CD4-positive, alpha-beta T cell treated with Interleukin-17A for 1 hour (primary cell): ENCODE measurements at places on chromosomes 12 and 14.

DNA sequence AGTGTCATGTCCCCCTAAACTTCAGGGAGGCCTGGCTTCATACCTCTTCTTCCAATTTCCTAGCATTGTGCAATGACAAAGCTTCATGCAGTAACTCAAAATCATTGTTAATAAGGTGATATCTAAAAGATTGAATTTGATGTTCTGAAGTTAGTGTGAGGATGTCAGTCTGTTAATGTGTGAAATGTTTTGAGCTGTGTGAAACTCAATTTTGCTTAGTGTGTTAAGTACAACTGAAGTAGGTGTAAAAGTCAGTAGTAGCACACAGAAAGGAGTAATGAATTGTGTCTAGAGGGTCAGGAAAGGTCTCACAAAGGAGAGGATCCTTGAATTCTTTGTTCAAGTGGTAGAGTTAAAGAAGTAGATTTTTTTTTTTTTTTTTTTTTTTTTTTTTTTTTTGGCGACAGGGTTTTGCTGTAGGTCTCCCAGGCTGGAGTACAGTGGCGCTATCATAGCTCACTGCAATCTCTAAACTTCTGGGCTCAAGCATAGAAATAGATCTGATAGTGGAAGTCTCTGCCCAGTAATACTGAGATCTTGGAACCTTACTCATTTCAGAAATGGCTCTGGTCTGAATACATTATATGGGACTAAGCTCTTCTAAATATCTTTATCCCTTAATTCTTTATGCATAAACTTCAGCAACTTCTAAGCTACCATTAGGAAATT is 63.9 kb downstream of the FUT8 start:
- DNase-seq, result no peak

DNA sequence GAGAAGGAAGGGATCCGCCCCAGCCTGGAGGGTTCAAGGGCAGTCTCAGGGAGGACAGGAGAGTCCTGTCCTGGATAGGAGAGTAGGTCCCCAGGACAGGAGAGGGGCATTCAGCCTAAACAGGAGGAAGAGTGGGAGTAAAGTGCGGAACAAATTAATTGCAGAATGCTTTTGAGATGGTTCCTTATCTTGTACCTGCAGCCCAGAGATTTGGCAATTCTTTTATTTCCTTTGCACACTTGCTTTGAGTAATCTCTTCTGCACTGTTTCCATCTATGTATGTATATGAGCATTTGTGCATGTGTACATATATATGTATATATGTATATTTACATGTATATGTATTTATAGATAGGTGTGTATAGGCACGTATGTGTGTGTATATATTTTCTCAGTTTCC is 22.7 kb downstream of the PLEK2 start:
- no peak for DNase-seq

GRCh38 chr14:106039400-106039799 is 513.0 kb downstream of the TMEM121 start:
- peak; percentile 45 for DNase-seq

- no peak for DNase-seq
These were observed 41.8 kb downstream of the CACNA1C start for GRCh38 chr12:2094597-2094996.

DNA sequence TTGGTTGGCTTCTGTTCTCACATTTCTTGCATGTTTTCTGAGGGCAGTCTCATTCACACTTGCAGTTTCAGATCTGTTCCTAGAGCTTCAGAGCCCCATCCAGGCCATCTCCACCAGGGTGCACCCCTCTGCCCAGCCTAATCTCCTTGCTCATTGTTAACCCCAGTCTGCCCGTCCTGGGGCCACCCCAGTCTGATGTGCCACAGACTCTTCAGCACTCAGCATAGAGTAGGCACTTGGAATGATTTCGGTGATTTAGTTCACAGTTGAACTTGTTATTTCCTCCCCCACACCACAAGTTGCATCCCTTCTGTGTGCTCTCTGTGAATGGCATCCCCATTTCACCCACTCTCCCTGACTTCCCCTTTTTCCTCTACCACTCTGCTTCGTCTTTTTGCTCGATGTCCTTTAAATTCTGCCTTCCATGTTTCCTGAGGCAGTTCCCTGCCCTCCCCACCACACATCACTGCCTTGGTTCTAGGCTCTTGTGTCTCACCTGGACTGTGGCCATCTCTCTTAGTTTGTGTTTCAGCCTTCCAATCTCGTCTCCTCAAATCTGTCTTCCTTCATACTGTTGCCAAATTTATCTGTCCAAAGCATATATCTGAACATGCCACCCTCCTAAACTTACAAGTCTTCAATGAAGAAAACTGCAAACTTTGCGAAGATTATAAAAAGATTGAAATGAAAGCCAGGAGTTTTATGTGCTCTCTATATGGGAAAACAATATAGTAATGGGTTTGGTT is 41.5 kb downstream of the ANO6 start:
- DNase-seq, result no peak

GRCh38 chr12:3712209-3712992 is 40.5 kb downstream of the CRACR2A start:
- no peak for DNase-seq

GRCh38 chr14:60184905-60185555 is 19.8 kb upstream of the DHRS7 start:
- no peak for DNase-seq

DNA sequence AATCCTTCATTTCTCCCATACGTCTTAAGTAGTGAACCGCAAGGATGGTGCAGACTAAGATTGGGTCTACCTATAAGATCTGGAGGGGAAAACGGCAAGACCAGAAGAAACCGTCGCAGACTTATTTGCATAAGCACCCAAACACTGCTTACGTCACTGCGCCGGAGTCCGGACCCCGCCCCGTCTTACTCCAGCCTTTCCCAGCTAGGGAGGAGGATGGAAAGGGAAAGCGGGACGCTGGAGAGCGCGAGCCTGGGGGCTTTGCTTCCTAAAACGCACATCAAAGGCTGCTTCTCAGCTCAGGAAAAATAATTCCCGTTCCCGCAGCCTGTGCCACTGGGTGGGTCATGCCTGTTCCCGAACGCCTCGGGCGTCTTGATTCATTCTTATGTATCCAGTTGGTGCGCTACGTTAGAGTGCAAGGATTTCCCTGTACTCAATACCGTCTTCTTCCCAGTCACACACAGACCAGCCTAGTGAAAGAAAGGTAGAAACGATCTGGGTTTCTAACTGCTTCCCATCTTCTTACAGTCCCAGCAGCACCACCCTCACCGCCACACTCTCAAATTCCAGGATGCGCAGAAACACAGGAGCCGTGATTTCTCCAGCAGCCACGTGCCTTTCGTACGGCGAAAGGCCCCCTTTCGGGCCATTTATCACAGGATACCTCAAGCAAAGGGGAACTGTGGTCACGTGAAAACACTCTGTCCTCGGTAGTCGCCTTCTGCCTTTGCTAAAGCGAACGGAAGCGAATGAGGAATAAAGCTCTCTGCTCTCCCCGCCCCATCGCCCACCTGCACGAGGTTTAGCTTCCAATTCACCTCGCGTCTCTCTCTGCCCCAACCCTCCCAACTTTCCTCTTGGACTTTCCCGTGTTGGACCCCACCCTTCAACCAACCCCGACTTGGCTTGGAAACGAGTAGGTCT is 1.1 kb downstream of the SLC6A15 start:
- no peak for DNase-seq

DNA sequence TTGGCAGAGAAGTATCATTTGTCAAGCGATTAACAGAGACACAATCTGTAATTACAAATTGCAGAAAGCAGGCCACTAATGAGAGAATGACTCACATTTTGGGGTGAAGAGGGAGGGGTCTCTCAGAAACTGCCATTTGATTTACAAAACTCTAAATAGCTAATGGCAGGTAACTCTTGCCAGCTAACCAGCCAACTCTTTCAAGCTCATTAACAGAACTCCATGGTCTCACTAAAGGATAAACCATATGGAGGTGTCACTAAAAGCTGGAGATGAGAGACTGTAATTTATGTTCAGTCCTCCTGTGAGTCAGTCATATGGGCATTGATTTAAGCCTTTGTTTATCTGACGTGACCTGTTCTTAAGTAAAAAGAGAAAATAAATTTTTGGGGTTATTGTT is 336.4 kb downstream of the FOXG1 start:
- no peak for DNase-seq

- peak; percentile 85 for DNase-seq
These were observed at the start of gene GPR65 for GRCh38 chr14:88005050-88005481. GPR65 (plus strand) TSS chr14:88005135; CDS start chr14:88010848, 5,713 bp downstream.

- DNase-seq, result no peak
These were observed 236.7 kb downstream of the MDGA2 start for GRCh38 chr14:47438650-47439140.

DNA sequence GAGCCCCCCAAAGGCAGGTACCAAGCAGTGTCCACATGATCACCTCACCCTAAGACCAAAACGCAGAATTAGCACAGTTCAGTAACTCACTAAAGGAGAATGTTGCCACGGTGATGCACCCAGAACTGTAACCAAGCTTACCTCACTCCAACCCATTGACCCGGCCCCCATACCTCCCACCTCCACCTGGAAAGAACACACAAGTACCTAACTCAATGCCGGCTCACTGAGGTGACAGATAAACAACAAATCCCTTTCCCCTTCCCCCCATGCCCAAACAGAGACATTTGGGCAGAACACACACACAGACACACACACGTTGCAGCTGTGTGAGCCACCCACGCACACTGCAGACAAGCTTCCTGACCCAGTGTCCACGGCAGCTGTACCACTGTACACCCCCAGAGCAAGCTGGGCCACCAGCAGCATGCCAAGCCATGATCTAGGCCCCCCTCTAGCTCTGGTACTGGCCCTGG is 1.3 kb downstream of the RAPGEF3 start:
- no peak for DNase-seq

- DNase-seq, result no peak
These were observed 28.8 kb downstream of the ZFHX2 start for GRCh38 chr14:23522643-23523198.

- DNase-seq, result peak; percentile 53
These were observed at the start of gene INF2 for GRCh38 chr14:104689109-104689880. INF2 (plus strand) TSS chr14:104689618; CDS start chr14:104701366, 11,748 bp downstream.

DNA sequence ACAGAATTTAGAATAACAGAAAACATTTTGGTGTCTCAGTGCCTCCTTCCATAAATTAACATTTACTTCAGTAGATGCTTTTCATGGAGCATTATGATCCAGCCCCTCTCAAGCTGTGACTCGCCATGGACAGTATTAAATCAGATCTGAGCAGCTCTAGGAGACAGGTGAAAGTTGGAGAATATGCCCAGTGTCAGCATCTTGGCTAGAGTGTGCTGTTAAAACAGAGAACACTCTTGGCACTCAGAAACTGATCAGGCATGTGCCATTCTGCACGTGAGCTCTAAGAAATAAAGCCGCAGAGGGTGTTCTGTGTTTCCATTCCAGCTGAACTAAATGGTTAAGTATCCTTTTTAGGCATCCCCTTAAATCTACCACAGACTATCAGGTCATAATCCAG is 68.0 kb downstream of the DIP2B start:
- DNase-seq, result no peak

GRCh38 chr14:24889843-24890242 is 160.1 kb downstream of the STXBP6 start:
- no peak for DNase-seq

GRCh38 chr12:55702861-55703260 is 4.8 kb downstream of the ITGA7 start:
- no peak for DNase-seq

- DNase-seq, result no peak
These were observed 254.7 kb downstream of the IPO8 start for GRCh38 chr12:30440826-30441602.

DNA sequence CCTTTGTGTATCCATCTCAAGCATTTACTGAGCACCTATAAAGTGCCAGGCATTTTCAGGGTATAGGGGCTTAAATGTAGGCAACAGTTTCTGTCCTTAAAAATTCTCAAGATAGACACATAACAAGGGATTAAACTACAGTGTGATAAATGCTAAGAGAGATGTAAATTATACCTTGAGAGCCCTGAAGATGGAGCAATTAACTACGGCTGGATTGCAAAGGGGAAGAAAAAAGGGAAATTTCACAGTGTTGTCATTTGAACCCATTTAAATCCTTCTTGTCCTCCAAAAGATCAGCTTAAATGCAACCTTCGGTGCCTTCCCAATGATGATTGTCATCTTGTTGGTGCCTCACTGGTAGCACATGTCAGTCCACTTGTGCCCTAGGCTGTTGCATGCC is 11.5 kb upstream of the IL26 start:
- no peak for DNase-seq

- DNase-seq, result no peak
These were observed 6.4 kb upstream of the ASCL1 start for GRCh38 chr12:102950950-102951619.

- no peak for DNase-seq
These were observed 719 bp downstream of the KRT80 start for GRCh38 chr12:52190860-52191729.

- no peak for DNase-seq
These were observed 154.0 kb upstream of the NUDT4 start for GRCh38 chr12:93223440-93224426.
